H1 (cell line): ENCODE measurements at places on chromosomes 11 and 22. TPM values are rescaled to one million over a fixed set of nuclear protein-coding genes. Genes with fewer than 3 reads are reported as not detected.

GRCh38 chr22:29332886-29333496 is 17.5 kb upstream of the RASL10A start:
- DNase-seq, result no peak

DNA sequence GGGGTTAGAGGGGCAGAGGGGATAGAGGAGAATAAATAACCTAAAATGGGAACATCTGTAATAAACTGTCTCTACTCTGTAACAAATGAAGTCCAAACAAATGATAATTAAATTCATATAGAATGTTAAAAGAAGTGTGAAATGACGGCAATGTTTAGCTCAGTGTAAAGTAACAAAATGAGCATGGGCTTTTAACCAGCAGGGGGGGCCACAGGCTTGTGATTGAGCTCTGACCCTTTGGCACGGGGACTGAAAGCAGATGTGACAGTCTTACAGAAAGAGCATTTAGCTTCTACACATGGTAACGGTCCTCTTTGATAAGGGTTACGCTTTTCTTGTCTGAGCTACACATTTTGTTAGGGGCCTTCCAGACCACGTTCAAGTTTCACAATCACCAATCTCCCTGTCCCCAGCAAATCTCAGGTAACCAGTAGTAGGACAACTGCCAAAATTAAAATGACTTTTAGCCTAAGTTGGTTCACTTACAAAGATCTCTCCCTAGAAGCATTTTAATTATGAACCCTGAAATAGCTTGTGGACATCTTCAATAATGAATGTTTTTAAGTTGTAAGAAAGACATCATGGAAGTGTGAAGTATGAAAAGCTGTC is 262.5 kb downstream of the DCDC1 start:
- peak; percentile 36 for DNase-seq

GRCh38 chr11:20762980-20763379 is 93.6 kb downstream of the NELL1 start:
- DNase-seq, result no peak

- no peak for DNase-seq
Measured at GRCh38 chr11:102927624-102927990, 27.9 kb downstream of the MMP13 start.

The PTPRCAP gene
- 0.78 and 1.4 TPM in 2 replicates for total RNA-seq

GRCh38 chr22:19244600-19245352 is 46.7 kb downstream of the CLTCL1 start:
- no peak for DNase-seq

DNA sequence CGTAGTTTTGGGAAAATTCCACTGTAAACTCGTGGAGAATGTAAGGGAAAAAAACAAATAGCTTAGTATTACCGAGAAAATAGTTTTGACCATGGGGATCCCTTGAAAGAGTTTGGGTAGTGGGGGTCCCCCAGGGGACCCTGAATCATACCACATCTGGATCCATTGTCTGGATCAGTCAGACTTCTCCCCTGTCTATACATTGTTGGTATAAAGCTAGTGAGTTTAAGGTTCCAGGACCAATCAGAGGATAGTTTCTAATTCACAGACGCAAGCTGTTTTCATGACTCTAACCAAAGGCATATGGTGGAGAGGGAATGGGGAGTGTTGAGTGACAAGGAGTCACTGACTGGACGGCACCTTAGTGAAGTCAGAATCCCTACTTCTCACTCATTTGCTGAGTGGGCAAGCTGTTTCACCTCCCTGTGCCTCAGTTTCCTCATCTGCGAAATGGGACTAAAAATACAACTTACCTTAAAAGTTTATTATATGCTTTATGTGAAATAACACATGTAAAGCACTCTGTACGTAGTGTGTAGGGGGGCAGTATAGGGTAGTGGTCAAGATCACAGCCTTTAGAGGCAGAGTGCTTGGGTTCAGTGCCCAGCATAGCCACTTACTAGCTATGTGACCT is 90.2 kb downstream of the TRAF6 start:
- DNase-seq, result no peak

DNA sequence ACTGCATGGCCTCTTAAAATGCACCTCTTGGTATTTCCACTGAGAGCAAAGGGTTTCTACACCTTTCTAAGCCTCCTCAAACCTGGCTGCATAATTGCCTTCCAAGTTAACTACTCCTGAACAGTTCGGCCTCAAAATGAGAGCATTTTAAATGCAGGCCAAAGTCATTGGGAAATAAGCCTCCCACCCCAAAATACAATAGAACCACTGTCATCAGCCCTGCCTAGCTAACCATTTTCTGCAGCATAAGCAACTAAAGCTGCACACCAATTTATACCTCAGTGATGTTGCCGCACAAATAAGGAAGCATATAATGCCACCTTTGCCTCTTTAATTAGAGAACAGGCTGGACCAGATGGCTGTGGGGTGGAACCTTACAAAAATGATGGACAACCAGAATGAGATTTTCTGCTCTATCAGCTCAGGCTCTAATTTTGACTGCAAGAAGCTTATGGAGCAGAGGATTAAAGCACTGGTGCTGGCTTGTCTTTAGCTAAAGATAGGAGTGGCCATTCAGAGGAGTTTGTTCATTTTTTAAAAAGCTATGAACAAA is 4.3 kb downstream of the TOB2 start:
- no peak for DNase-seq

- DNase-seq, result peak; percentile 33
Measured at GRCh38 chr11:70568035-70568813, 169.9 kb downstream of the CTTN start.

The CDC42BPG gene
- 10.6 and 12.3 TPM in 2 replicates for total RNA-seq

GRCh38 chr22:36252754-36253522 is at the start of gene APOL1:
TSS of gene APOL1 (plus strand) at chr22:36253133. CDS start at chr22:36254956, 1,823 bp downstream.
- no peak for DNase-seq
